ENCODE measurements at places on chromosomes 6 and 20.

GRCh38 chr6:108627692-108628550 lies 67.2 kb downstream of the FOXO3 start:
- no peak for DNase-seq

DNA sequence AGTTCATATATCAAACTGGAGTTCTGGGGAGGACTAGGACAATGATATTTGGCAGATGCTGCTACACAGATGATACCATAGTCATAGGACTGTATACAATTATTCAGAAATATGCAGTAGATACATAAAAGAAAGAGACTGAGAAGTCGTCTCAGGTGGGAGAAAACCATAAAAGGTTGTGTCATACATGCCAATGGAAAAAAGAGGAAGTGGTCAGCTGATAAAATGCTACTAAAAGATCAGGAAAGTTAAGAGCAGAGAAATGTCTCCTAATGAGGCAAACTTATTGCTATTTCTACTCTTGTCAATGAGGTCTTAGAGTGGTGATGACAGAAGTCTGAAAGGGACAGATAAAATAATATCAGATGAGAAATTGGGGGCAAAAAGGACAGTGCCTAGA lies 407.6 kb downstream of the COL12A1 start:
- no peak for DNase-seq

DNA sequence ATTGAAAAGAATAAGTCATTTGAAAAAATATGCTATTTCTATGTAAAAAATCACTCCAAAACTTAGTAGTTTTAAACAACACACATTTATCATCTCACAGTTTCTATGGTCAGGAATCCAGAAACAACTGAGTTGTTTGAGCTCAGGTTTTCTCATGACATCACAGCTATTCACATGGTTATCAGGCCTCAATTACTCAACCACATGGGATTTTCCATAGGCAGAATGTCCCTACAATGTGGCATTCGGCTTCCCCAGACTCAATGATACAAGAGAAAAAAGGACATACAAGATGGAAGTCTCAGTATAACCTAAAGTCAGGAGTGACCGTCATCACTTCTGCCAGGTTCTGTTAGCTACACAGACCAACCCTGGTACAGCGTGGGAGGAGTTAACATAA lies 3.4 kb upstream of the SLC35D3 start:
- no peak for DNase-seq

GRCh38 chr6:124551711-124552233 lies 410.5 kb upstream of the RNF217 start:
- no peak for DNase-seq

DNA sequence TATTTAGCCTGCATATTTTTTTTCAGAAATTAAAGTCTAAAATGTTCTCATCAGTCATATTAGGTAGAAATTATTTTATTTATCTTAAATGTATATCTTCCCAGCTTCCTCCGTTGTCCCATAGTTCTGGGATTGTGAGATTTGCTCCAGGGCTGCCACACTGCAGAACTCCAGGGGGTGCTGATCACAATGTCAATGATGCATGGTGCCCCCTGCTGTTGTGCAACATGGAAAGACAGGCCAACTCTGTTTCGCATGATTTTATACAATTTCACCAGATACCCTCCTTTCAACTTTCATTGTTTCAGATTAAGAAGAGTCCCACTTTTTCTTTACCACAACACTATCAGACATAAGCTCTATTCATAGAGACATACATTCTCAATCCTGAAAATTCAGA lies 35.9 kb downstream of the ID4 start:
- DNase-seq: no peak

Data from NCI-H774 (cell line).